ENCODE measurements at places on chromosomes 6 and 20.

- DNase-seq, result no peak
Observed at GRCh38 chr6:70537266-70537665, 29.5 kb upstream of the SDHAF4 start.

- DNase-seq, result no peak
Observed at GRCh38 chr20:20812136-20812535, 99.7 kb upstream of the RALGAPA2 start.

GRCh38 chr6:13113981-13114593 is 214.2 kb downstream of the TBC1D7 start:
- DNase-seq, result no peak

DNA sequence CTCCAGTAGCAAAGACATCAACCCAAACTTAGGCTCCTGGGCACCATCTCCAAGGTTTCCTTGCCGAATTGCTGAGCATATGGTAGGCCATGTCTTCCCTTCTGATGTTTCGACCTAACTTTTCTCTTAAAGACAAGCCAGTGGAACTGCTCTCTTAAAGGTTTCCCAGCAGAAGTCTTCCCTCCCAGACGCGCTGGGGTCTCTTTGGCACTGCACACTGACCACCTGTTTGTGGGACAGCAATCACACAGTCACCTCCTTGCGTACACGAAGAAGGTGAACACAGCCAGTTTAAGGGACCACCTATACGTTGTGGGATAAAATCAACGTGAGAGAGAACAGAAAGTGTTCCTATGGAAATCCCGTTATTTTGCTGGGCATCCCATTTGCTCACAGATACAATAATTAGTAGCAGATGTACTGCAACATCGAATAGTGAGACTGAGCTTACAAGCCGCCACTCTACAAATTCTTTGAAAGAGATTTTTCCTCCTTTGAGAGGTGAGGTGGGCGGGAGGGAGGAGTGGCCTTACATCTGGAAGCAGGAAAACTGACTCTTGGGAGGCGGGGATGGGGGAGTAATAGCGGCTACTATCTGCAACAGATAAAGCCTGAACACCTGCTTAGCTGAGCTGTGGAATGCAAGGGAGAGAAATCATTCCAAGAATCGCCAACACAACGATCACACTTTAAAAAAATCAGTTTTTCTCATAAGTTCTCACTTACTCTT is 9.9 kb downstream of the GRIK2 start:
- no peak for DNase-seq

DNA sequence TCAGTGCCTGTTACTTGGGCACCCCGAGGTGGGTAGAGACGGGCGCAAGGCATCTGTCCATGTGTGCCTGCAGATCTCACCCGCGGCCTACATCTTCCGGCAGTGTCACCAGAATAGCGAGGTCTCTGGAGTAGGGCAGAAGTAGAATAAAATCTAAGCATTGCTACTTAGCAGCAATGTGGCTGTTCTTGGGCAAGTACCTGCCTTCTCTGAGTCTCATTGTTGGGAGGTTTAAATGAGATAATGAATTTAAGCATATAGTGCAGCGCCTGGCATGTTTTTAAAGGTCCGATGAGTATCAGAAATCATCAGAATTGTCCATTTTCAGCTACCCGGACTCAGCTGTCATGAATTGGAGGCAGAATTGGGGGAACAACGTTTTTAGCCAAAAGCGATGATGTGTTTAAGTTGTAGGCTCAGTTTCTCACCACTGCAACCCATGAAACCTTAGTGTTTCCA is 800 bp downstream of the ABCC10 start:
- no peak for DNase-seq

Data from omental fat pad (tissue), 4 donors.